ENCODE measurements at places on chromosomes 2 and 18.

DNA sequence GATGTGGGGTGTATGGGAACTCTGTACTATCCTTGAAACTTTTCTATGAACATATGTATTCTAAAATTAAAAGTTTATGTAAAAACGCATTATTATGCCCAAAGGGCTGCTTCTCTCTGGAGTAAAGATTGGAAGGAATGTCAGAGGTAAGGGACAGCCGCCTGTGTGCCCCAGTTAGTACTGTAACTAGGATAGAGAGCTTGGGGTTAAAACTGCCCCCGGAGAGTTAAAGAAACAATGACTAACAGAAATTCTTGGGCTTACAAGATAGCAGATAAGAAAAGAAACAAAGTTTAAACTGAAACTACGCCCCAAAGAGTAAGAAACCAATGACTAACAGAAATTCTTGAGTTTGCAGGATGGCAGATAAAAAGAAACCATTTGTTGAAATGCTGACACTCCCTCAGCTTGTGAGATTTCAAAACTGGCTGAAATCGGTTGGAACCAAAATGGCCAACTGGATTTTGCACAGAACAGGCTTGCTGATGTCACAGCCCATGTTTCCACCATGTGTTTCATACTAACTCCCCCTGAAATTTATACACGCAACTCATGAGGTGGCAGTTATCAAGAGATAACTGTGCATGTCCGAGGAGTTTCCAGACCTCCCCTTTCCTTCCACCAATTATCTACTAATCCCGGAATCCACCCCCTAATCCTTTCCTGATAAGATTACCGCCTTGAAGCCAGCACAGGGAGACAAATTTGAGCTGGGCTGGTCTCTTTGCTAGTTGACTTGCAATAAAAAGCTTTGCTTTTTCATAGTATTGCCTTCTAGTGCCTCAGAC is 8.7 kb upstream of the TXNDC2 start:
- peak; percentile 69 for DNase-seq

DNA sequence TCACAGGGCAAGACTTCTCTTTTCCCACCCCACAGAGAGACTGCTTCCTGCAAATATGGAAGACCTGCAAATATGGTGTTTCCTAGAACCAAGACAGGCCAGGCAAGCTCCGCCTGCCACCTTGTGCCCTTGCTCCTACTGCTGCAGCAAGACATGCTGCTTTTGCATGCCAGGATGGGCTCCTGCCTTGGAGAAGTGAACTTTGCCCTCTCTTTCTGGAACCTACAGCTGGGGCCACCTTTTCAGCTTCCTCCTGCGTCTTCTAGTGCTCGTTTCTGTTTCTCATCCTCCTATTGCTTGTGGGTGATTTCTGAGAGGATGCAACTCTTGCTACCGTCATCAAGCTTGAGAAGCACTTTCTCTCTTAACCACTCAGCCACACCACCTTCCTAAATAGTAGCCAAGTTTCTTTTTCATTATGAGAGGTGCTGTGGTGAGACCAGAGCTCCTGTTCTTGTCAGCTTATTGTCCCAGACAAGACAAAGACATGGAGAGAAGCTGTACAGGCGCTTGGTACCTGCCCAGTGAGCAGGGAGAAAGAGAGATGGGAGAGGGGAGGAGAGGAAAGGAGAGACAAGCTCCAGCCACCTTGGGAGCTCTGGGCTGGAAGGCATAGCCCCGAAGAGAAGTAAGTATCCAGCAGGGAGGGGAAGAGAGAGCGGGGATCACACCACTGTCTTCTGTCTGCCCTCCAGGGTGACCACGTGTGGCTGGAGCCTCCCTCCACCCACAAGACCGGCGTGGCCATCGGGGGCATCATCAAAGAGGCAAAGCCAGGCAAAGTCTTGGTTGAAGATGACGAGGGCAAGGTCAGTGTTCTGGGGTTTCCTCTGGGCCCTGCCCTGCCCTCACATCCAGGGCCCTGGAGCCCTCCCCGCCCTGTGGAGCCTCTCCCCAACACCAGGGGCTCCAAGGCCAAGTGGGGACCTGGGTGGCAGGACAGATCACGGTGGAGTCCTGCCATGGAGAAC is 28.3 kb downstream of the MYO7B start:
- no peak for DNase-seq

DNA sequence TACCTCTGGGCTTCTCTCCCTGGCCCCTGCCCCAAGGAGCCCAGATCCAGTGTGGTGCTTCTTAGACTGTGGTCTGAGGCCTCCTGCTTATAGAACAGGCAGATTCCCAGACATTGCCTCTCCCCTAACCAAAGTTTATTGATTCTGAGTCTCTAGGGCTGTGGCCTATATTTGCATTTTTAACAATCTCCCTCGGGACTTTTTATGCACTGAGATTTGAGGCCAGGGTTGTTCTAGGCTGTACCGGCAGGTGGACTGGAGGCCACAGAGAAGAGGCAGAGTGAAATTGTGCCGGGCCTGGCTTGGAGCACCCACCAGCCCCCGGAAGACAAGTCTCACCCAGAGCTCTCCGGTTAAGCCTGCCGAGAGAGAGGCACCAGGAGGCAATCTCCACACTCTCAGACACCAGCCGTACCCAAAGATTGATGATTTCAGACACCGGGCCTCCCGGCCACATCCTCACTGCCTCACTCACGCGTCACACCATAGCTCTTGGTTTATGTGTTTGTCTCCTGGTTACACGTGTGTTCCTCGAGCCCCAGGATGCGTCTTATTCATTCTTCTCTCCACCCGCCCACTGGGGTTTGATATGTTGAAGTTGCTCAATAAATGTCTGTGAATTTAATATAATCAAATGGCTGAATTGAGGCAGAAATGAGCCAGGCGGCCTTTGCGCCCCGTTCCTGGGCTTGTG is 203.7 kb downstream of the KLHL29 start:
- no peak for DNase-seq

- DNase-seq = no peak
Measured at GRCh38 chr2:80573950-80574349, 269.4 kb upstream of the LRRTM1 start.

DNA sequence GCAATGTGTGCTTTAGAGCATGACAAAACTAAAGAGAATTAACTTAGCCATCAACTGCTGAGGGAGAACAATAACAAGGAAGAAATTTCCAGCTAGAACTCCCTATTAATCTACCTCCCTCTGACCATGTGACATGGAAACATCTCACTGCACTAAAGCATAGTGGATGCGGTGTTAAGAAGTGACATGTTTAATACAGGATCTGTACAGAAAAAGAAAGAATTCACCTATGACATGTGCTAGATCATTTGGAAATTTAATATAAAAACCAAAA is 202.3 kb upstream of the KLHL14 start:
- DNase-seq = no peak

DNA sequence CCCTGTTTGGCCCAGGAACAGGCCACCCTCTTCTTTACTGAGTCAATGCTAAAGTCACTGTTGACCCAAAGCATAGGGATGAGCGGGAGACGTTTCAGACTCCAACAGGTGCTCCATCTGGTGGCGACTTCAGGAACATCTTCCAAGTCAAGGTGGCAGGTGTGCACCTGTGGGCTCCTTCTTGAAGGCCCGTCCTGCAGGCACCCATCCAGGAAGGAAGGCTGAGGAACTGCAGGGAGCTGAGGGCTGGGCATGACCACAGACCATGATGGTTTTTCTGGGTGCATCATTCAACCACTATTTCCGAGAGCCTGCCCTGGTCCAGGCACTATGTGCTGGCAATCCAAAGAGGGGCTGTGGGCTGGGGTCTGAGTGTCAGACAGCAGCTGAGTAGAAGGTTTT is 142.8 kb downstream of the NDUFA10 start:
- no peak for DNase-seq

- DNase-seq = no peak
Measured at GRCh38 chr18:29711932-29712331, 1330.6 kb downstream of the DSC3 start.

DNA sequence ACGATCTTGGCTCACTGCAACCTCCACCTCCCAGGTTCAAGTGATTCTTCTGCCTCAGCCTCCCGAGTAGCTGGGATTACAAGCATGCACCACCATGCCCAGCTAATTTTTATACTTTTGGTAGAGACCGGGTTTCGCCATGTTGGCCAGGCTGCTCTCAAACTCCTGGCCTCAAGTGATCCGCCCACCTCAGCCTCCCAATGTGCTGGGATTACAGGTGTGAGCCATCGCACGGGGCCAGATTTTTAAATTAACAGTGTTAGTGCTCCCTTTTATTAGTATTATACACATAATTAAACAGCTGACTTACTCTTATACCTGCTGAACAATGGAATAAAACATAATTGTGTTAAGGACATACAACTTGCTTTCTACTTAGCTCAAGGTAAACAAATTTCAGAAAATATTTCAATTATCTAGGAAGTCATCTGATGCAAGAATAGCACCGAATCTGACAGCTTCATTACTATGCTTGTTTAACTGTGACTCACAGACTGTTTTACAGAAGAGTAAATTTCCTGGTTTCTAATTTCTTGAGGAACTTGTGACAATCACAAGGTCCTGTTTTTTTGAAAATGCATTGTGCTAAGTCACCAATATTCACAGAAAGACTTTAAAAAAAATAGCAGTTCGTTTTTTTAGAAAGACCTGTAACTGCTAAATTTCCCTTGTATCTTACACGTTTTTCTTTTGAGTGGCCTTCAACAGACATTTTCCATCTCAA is 51.2 kb downstream of the SPIRE1 start:
- no peak for DNase-seq

DNA sequence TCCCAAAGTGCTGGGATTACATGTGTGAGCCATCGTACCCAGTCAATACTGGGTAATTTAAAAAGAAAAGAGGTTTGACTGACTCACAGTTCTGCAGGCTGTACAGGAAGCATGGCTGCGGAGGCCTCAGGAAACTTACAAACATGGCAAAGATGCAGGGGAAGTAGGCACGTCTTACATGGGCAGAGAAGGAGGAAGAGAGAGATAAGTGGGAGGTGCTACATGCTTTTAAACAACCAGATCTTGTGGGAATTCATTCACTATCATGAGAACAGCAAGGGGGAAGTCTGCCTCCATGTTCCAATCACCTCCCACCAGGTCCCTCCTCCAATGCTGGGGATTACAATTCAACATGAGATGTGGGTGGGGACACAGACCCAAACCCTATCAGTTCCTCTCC is 192.5 kb downstream of the ATAD2B start:
- DNase-seq = no peak

GRCh38 chr2:179186126-179186525 is 78.5 kb downstream of the SESTD1 start:
- DNase-seq = no peak

DNA sequence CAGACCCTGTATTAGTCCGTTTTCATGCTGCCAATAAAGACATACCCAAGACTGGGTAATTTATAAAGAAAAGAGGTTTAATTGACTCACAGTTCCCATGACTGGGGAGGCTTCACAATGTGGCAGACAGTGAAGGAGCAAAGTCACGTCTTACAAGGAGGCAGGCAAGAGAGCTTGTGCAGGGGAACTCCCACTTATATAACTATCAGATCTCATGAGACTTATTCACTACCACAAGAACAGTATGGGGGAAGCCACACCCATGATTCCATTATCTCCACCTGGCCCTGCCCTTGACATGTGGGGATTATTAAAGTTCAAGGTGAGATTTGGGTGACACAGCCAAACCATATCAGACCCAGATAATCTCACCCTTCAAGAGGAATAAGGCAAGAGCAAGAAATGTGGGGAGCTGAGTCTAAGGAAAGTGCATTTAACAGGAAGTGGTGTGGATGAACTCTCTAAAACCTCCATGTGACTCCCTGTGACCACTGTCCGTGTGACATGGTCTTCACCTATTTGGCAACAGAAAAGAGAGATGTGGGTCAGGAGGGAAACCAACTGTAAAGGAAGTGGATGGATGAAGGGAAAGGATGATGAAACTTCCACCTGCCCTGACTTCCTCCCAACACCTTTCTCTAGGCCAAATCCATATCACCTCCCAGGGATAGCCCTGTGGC is 110.6 kb downstream of the ATL2 start:
- no peak for DNase-seq

DNA sequence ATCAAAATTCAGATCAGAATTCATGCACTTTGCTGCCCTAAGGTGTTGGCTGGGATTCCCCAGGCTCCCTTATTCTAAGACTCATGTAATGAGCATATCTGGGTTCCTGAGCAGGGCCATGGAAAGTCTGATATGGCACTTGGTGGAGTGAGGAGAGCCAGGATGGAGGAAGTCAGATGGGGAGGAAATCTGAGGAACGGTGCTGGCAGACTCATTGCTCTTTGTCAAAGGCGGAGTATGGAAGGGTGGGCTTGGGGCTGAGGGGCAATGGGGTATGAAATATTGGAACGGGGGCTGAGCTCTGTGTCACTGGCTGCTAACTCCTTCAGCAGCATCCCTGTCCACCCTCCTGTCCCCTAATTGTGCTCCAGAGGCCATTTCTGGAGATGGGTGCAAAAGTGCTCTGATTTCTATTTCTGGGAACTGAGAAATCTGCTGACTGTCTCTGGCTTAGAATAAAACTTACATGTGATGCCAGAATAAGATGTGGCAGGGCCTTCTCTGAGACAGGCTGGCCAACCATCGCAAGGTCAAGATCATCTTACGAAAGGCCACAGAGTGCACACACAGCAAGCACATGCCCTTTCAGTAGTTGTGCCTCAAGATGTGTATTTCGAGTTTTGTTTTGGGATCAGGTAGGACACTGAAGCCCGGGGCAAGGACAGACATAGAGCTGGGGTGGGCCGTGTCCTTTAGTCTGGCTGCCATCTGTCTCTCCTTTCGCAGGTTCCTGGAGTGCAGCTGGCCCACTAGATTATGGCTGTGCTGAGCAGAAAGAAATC is 480.0 kb upstream of the HS6ST1 start:
- no peak for DNase-seq

DNA sequence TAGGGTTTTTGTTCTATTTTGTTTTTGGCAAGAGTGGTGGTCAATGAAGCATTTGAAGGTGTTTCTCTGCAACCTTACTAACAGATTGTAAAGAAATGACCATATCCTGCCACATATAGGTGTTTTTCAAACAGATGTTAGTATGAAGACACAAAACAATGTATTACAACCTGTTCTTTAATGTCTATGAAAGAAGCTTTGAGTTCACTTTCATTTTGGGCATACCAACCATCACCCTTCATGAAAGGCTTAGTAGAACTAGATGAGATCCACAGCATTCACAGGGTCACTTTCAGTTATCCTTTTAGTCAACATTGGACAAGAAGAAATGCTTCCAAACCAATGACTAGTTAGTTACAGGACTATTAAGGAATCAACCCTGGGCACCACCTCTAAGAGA is 95.1 kb downstream of the EHBP1 start:
- DNase-seq = no peak

- DNase-seq = peak; percentile 87
Measured at GRCh38 chr2:1675633-1676032, 68.7 kb downstream of the PXDN start.

GRCh38 chr18:32930695-32931301 is 158.0 kb upstream of the KLHL14 start:
- DNase-seq = peak; percentile 5
